ENCODE measurements at places on chromosomes 11 and 22.
A peak's percentile ranks its signal among the peaks of the same experiment; 100 is the strongest.

- DNase-seq = no peak
Observed at GRCh38 chr22:48889887-48890692, 937.6 kb downstream of the BRD1 start.

- no peak for DNase-seq
Observed at GRCh38 chr11:69386594-69387408, 92.8 kb downstream of the MYEOV start.

DNA sequence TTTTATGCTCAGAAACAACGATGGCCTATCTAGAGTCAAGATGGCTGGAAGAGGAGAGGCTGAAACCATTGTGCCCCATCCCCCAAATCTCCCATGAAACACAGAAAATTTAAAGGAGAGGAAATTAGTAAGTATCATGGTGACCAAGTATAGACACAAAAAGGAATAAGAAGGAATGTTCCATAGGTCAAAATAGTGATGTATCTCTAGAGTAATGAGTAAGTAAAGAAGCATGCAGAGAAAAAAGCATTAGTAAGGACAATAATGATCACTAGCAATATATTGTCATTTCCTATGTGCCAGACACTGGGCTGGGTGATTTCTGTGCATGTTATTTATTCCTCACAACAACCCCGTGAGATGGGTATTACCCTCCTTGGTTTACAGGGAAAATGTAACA, 2.6 kb upstream of the SLC22A24 start:
- no peak for DNase-seq

- DNase-seq = no peak
Observed at GRCh38 chr11:3148255-3148989, 16.7 kb downstream of the OSBPL5 start.

DNA sequence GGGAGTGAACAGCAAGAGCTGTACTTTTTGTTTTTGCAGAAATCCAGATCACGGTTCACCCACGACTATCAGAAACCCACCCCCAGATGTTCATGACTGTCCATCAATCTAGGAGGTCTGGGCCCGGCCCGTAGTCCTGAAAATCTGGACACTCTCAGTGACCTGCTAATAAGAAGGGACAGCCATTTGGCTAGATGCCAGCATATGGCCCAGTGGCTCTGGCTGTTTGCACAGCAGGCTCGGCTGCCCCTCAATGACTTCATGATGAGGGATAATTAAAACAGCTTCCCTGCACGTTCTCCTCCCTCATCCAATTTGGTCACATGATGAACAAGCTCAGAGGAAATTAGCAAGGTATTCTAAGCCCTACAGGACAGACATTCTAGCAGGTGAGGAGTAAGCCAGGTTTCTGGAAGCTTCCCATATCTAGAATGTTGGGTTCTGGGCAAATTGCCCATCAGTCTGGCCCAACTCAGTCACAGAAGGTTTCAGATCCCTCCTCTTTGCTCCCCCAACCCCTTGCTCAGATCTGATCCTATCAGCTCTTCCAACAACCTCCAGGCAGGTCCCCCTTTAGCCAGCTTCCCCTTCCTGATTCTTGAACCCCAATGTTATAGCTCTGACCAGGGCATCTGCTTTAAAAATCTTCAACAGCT, 397.3 kb downstream of the SHANK2 start:
- DNase-seq = no peak

DNA sequence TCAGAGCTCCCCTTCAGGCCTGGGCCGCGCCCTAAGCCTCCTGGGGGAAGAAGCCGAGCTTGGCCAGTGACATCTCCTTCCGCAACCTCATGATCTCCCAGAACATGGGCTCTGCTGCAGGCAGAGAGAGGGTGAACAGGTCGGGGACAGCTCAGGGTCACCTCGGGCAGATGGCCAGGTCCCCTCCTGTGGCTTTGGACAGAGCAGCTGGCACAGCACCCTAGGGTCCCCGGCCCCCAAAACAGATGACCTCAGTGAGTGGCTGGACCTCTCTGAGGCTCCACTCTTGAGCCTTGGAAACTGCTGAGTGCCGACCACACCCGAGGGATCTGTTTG, 6.9 kb upstream of the FADS3 start:
- no peak for DNase-seq

DNA sequence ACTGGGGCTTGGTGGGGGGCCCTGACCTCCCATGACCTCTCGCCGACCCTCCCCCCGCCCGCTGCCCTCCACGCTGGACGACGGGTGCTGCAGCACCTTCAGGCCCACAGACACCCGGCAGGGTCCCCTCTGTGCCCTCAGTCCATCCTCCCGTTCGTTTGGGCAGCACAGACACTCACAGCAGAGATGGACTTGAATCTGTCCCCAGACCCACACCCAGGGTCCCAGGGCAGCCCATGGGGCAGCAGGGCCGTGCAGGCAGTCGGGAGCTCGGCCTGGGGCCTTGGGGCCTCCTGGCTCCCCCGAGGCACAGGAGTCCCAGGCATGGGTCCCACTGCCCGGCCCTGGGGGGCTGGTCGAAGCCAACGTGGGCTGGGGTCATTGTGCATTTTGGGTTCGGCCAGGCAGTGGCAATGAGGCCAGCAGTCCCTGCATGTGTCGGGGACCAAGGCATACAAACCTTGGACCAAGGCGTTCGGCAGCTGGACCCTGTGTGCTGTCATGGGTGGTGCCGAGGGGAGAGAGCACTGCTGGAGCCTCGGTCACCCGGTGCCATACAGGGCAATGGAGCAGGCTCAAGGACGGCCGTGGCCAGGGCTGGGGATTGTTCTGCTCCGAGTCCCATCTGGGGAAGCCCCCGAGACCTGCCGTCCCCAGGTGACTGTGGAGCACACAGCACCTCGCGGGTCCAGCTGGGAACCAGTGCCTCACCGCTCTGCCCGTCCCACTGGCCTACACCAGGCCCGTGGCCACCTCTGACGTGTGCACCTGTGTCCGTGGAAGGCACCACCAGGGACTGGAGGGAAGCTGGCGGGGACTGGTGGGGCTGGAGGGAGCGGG, 19.3 kb upstream of the BRSK2 start:
- no peak for DNase-seq

- DNase-seq = no peak
Observed at GRCh38 chr11:86582898-86583297, 89.5 kb downstream of the ME3 start.

DNA sequence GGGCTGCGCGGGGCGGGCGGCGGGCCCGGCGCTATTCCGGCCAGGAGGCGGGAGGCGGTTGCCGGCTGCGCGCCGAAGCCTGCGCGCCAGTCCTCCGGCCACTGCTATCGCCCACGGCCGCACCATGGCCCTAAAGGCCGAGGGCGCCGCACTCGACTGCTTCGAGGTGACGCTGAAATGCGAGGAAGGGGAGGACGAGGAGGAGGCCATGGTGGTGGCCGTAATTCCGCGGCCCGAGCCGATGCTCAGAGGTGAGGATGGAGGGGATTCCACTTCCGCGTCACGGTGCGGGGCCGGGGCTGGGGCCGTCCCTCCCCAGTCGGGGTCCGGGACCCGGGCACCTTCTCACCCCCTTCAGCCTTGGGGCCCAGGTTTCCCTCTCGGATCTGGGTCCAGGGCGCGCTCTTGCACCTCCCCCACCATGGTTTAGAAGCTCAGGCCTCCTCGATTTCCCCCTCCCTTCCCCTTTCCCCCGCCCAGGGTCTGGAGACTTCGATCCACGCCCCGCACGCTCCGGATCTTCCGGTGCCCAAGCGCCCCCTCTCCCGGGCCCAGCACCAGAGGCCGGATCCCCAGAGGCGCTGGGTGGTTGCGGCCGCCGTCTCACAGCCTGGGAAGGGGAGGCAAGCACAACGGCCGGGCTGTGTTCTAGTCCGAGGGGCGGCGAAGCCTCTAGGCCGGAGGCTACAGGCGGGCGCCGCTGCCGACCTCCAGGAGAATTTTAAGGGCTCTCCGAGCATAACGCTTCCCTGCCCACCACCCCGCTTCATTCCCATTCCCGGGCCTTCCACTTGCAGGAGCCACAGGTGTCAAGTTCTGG, 517 bp downstream of the SPINDOC start:
- peak; percentile 18 for DNase-seq

GRCh38 chr11:3712274-3712673, 41.1 kb upstream of the CHRNA10 start:
- no peak for DNase-seq

DNA sequence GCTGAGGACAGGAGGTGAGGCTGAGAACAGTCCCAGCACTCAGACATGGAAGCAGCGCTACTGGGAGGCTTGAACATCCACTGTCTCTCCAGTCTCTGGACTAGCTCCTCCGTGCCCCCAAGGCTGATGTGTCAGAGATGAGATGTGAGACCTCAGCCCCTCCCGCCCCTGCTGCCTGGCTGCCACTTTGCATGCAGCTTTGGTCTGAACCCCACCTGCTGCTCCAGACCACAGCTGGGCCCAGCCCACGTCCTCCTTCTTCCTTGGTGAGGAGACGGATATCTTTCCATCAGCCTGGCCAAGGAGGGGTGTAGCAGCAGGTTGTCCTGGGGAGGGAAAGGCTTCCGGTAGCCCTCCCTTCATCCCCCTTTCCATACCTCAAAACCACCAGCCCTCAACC, 148.0 kb upstream of the B3GAT1 start:
- no peak for DNase-seq

- no peak for DNase-seq
Observed at GRCh38 chr22:46256358-46256958, 6.4 kb upstream of the CDPF1 start.

DNA sequence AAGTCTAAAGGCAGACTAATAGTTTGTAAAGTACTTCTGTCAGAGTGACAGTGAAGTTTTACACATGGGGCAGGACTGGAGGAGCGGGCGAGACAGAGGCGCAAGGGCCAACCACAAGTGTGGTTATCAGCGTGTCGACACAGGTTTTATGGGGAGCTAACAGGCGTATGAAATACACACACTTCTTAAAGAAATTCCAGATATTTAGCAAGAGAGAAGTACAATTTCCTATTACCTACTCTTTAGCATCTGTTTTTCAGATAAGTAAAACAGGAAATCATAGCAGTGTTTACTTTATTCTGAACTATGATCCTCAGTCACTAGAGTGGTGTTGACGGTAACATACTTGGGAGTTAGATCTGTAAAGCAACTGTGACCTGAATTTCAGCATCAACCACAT, 22.5 kb downstream of the VSIG10L2 start:
- DNase-seq = no peak

DNA sequence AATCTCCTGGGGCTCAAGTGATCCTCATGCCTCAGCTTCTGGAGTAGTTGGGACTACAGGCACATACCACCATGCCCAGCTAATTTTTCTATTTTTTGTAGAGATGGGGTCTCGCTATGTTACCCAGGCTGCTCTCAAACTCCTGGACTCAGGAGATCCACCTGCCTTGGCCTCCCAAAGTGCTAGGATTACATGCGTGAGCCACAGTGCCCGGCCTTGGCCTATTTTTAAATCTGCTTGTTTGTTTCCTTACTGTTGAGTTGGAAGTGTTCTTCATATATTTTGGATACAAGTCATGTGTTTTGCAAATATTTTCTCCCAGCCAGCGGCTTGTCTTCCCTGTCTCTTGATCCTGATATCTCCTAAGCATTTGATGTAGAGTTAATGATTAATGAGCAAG, 5.0 kb downstream of the PARVB start:
- no peak for DNase-seq

DNA sequence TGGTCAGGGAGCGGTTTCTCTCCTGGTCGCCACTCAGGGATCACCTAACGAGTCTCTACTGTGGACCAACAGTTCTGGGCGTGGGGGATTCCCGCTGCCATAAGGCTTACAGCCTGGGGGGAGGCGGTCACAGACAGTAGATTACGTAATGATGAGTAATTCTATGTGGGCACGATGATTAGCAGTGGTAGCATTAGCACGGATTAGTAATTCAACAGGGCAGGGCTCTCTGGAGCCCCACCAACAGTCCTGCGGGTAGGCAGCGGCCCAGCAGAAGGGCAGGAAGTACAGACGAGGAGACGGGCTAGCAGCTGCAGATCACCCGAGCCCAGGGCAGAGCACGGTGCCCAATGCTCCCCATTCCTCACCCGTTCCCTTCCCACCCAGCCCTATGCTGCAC, 3.6 kb downstream of the SHISAL1 start:
- no peak for DNase-seq

GRCh38 chr11:96230686-96231085, 112.3 kb downstream of the MAML2 start:
- DNase-seq = no peak

- no peak for DNase-seq
Observed at GRCh38 chr11:70118642-70119041, 40.5 kb downstream of the ANO1 start.

DNA sequence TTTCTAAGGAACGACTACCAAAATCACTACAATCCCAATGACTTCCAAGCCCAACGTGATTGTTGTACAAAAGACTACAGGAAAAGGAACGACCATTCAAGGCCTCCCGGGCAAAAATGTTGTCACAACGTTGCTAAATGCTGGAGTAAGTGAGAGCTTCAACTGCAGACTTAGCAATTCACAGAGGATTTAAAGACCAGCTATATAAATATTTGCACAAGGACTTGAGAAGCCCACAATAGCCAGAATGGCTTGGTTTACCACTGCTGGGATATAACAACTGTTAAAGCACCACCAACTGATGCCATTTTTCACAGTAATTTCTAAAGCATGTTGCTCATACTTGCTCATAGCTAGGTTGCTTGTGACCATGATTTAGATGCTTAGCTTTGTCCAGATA, 78.3 kb downstream of the EMSY start:
- DNase-seq = no peak

- DNase-seq = no peak
Observed at GRCh38 chr22:49303061-49303735, 524.5 kb downstream of the BRD1 start.

- peak; percentile 67 for DNase-seq
Observed at GRCh38 chr11:107858217-107859070, at the start of gene SLC35F2. Gene SLC35F2, minus strand, starts transcription at chr11:107858787. Its CDS starts 20 bp downstream, at chr11:107858767.

DNA sequence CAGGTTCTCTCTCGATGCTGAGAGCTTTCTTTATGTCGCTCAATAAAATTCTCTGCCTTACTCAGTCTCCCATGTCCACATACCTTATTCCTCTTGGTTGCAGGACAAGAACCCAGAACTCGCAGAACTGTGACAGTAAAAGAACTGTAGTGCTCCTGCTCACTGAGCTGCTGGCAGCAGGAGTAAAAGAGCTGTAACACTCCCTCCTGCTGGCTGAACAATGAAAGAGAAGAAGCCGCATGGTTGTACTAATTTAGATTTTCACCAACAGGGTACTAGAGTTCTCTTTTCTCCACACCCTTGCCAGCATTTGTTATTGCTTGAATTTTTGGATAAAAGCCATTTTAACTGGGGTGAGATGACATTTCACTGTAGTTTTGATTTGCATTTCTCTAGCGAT, 433.2 kb downstream of the GUCY1A2 start:
- DNase-seq = no peak

- DNase-seq = no peak
Observed at GRCh38 chr11:15526859-15527450, 412.2 kb downstream of the INSC start.

DNA sequence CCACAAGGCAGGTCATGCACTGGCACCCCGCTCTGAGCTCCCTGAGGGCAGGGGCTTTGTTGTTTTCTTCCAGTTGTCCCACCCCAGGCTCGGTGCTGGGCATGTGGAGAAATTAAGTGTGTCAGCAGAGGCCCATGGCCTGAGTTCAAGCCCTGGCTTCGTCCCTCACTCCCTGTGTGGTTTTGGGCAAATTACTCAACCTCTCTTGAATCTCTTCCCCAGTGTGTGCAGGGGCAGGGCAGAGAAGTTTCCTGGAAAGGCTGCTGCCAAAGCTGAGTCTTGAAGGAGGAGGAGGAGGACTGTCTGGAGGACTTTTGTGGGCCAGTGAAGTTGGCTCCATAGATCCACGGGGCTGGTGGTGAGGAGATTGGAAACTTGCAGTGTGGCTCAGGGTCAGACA, 138.1 kb upstream of the E2F8 start:
- no peak for DNase-seq

GRCh38 chr11:19660076-19660475, 52.6 kb upstream of the NAV2 start:
- no peak for DNase-seq
